Dorsolateral prefrontal cortex (tissue), 122 donors: ENCODE measurements at places on chromosomes 7 and 10.

DNA sequence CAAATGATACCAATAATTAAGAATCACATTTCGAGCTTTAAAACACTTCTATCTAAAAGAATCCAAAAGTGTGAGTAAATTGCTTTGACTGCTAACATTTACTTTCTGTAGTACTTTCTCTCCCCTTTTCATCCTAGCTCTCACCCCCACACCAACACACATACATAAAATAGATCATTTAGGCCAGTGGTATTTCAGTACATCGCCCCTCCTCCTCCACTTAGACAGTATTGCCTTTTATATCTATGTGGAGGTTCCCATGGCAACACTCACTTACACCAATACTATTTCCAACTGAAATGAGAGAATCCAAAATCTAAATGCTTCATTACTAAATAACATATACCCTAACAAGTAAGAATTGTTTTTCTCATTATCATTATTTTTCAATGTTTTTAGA is 58.9 kb downstream of the HIBADH start:
- no peak for DNase-seq

GRCh38 chr7:150806863-150807262 is 6.3 kb downstream of the TMEM176A start:
- no peak for DNase-seq

GRCh38 chr7:68073701-68074100 is 1077.1 kb downstream of the TYW1 start:
- DNase-seq: no peak

DNA sequence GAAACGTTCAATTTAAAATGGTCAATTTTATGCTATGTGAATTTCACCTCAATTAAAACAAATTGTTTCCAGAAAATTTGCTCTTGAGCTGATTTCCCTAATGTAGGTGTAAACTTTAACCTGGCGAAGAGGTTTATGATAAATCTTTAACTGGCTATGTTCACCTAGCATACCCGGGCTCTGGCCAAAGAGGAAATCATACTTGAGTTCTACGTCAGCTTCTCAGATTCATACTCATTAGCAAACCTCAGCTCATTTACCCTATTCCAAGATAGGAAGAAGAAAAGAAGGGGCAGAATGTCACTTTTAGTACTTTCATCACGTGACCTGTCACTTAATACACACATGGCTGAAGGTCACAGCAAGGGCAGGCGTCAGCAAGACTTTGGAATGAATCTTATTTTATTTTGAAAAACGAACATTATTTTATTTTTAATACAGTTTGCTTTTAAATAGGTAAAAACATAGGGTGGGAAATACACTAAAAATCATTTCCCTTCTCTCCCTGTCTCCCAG is 97.0 kb downstream of the ABLIM1 start:
- no peak for DNase-seq

- DNase-seq: no peak
These were observed 40.5 kb downstream of the HTR7 start for GRCh38 chr10:90817128-90817889.

GRCh38 chr10:101323495-101323894 is 30.5 kb upstream of the BTRC start:
- DNase-seq: no peak

GRCh38 chr10:26029858-26030257 is 95.8 kb downstream of the MYO3A start:
- no peak for DNase-seq
